ENCODE measurements at places on chromosomes 7 and 10.

- DNase-seq, result no peak
Measured at GRCh38 chr10:24136070-24136469, 72.9 kb upstream of the KIAA1217 start.

- DNase-seq, result no peak
Measured at GRCh38 chr7:5388273-5388901, 35.2 kb downstream of the TNRC18 start.

DNA sequence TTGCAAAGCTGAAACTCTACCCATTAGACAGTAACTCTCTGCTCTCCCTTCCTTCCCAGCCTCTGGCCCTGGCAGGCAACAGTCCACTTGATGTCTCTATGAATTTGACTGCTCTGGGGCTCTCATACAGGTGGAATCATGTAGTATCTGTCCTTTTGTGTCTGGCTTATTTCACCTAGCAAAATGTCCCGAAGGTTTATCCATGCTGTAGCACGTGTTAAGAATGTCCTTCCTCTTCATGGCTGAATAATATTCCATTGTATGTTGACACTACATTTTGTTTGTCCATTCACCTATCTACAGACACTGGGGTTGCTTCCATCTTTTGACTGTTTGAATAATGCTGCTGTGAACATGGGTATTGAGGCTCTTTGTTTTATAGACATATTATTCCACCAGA lies 128.9 kb downstream of the EGFR start:
- DNase-seq, result no peak

GRCh38 chr10:133401981-133402725 lies 8.2 kb downstream of the MTG1 start:
- DNase-seq, result no peak

- no peak for DNase-seq
Measured at GRCh38 chr10:895324-895723, 36.2 kb downstream of the LARP4B start.

GRCh38 chr7:33452805-33453502 lies 323.6 kb downstream of the BBS9 start:
- DNase-seq, result no peak

DNA sequence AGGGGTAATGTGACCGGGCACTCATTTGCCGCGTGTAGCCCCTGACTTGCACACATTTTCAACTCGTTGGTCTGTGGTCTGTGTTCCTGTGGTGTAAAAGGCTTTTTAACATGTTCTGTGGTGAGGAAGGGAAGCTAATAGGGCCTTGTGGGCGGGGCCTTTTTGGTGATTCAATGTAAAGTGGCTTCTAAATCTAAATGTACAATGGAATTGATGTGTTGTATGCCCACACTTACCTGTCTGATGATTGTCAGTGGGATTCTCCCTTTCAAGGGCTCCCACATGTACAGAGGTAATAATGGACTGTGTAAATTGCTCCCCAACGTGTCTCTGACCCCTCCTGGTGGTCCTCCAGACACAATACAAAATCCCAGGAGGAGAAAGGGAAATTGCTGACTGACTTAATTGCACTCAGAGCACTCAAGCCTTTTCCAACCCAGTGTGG lies 43.1 kb upstream of the GATAD1 start:
- no peak for DNase-seq

- no peak for DNase-seq
Measured at GRCh38 chr7:37942934-37943610, 22.6 kb downstream of the EPDR1 start.

DNA sequence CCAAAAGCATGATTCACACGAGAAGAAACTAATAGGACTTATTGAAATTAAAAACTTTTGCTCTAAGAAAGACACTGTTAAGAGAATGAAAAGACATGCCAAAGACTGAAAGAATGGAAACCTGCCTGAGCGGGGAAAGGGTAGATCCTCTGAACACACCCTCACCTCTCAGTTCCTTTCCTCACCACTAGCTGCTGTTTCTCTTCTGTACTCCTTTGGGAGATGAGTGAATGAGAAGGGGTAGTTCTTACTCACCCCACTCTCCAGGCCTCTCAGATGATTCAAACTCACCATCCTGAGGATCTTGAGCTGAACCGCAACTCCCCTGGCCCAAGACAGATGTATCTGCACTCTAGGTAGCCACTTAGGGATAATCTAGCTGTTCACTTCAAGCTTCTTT lies 41.9 kb downstream of the IQUB start:
- DNase-seq, result no peak

DNA sequence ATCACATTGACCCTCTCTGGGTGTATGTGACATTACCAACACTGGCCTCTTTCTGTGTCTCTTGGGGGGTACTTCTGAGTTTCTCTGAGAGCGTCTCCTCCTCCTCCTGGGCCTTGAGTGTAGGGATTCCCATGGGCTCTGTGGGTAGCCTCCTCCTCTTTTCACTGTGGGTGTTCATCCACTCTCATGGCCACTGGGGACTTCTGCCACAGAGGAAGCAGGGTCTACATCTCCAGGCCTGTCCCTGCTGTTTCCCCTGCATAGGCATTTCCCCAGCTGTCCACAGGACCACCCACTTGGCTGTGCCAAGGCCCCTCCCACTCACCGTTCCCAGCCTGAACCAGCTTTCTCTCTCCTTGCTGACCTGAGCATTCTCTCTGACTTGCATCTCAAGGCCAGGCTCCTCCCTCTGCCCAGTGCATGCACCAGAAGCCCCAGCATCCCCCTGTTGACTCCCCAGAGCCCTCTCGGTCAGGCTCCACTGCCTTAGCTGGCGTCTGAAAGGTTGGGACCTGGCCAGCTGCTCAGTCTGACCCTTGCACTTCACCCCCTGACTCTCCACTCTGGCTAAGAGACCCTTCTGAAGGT lies 487.6 kb downstream of the GLRX3 start:
- no peak for DNase-seq

DNA sequence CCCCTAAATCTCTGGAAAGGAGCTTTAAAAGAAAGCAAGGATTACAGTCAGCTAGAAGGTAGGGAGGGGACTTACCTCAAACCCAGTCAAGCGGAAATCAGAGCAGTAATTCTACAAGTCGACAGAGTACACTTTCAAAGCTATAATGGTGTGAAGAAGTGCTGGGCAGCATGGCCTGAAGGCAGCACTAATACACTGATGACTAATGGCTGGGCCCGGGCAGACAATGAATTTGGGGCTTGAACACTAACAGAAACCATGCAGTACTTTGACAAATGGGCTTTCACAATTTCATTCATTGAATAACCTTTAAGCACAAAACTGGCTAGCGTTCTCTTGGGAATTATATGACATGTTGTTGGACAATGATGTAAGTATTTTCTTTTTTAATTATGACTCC lies 4.7 kb downstream of the GLI3 start:
- DNase-seq, result no peak

GRCh38 chr10:69884686-69885085 lies 83.0 kb downstream of the COL13A1 start:
- DNase-seq, result no peak

- DNase-seq, result peak; percentile 25
Measured at GRCh38 chr7:36440880-36441279, 51.2 kb downstream of the ANLN start.

DNA sequence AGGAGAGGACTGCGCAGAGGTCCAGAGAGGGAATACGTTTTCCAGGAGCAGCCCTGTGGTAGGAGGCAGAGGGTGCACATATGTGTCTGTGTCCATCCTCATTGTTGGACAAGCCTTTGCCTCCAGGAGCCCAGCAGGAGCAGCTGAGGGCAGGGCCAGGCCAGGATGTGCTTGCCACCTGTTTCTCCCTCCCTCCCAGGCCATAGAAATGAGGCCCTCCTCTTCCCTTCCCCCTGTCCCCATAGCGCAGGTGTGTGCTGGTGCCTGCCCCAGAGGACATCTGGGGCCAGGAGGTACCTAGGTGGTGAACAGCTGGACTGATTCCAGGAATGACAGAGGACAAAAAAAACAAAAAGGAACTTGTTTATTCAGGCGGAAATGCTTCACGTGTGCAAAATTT lies 10.5 kb upstream of the CXCL12 start:
- DNase-seq, result peak; percentile 29

GRCh38 chr10:62057359-62057758 lies 155.9 kb downstream of the ARID5B start:
- no peak for DNase-seq

- DNase-seq, result no peak
Measured at GRCh38 chr10:121187391-121187790, 336.2 kb downstream of the WDR11 start.

- DNase-seq, result no peak
Measured at GRCh38 chr7:98066934-98067507, 39.6 kb upstream of the LMTK2 start.

- no peak for DNase-seq
Measured at GRCh38 chr10:111209692-111210091, 132.9 kb downstream of the ADRA2A start.

DNA sequence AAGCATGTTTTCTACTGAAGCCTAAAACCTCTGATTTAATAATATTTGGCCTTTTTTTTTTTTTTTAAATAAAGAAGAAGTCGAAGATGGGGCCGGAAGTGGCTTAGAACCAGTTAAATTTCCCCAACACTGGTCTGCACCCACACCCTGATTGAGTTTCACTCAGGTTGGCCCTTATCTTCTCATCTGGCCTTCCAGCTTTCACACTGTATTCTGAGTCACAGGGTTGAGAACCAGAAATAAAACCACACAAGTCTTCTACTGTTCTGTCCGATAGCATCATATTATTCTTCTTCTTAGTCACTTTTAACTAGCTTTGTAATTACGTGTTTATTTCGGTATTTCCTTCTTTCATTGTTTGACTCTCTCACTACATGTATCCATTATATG lies 9.9 kb downstream of the ZNF365 start:
- no peak for DNase-seq

DNA sequence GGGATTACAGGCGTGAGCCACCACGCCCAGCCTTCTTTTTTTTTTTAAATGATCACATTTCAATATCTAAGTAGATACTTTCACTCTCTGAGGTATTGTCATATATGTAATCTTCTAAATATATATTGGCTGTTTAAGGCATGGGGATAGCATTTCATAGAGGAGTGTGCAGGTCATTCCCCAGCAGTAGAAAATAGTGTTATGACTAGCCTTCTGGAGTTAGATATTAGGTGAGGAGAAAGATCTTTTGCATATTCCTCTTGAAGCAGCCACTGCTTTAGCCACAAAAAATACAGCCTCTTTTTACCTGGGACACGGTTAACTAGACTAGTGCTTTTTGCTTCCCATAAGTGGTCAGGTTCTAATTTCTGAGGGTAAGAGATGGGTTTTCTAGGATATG lies 28.9 kb downstream of the ADD3 start:
- no peak for DNase-seq

DNA sequence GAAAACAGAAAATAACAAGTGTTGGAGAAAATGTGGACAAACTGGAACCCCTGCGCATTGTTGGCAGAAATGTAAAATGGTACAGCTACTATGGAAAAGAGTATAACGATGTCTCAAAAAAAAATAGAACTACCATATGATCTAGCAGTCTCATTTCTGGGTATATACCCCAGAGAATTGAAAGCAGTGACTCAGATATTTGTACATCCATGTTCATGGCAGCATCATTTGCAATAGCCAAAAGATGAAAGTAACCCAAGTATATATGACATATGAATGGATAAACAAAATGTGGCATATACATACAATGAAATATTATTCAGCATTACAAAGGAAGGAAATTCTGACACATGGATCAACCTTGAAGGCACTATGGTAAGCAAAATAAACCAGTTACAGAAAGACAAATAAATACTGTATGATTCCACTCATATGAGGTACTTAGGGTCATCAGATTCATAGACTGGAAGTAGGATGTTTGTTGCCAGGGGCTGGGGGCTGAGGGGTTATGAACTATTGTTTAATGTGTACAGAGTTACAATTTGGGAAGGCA lies 4.9 kb downstream of the NRCAM start:
- DNase-seq, result no peak

- DNase-seq, result no peak
Measured at GRCh38 chr7:42345478-42346299, 108.7 kb upstream of the GLI3 start.

GRCh38 chr7:29139796-29140195 lies 6.5 kb downstream of the CPVL start:
- DNase-seq, result no peak

GRCh38 chr10:102312683-102313082 lies 67.4 kb downstream of the GBF1 start:
- DNase-seq, result no peak

DNA sequence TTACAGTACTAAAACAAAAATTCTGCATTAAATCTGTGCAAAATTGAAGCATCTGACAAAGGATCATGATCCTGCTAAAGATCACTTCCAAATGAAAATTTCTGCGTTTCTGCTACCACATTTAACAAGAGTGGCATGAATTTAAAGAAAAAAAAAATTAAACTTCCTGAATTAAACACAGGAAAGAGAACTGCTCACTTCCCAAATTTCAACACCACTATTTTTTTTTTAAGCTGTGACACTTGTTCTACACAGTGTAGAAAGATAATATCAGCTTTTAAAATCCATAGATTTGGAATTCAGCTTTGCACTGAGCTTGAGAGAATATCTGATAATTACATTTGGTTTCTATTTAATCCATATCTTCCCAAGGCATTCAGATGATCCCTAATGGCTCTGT lies 73.6 kb downstream of the EPC1 start:
- DNase-seq, result no peak

DNA sequence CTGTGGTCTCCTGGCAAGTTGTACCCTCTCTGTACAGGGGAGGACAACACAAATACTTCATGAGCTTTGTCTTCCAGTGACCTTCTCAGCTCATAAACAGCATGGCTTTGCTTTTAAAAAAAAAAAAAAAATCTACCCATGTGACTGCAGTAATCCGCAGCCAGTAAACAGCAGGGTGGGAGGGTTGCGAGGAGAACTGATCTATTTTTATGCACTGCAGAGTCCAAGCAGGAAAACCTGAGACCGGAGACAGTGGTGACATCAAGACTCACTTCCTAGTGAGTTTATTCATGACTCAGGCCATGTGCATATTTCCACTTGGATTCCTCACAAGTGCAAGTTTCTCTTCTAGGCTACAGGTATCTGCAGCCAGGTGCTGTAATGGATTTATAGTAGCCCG lies 127.9 kb downstream of the NRF1 start:
- DNase-seq, result no peak

- DNase-seq, result no peak
Measured at GRCh38 chr10:78783753-78784152, 285.0 kb upstream of the ZMIZ1 start.

DNA sequence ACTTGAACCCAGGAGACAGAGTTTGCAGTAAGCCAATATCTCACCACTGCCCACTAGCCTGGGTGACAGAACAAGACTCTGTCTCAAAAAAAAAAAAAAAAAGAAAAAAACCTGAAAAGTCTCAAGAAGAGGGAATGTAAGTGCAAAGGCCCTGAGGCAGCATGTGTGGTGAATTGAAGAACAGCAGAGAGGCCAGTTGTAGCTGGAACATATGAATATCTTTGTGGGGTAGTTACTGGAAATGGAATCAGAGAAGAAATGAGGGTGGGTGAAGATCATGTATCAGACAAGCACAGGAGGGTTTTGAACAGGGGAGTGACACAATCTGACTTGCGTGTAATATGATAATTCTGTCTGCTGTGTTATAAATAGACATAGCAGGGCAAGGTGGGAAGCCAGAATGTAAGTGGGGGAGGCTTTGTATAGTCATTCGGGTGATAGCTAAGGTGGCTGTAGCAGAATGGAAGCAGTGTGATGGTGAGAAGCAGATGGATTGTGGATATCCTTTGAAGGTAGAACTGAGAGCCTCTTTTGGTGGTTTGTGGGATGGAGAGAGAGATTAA lies 45.3 kb upstream of the ITGA8 start:
- DNase-seq, result no peak

- no peak for DNase-seq
Measured at GRCh38 chr10:71209731-71210541, 2.4 kb upstream of the UNC5B start.

GRCh38 chr10:76738991-76739390 lies 898.6 kb downstream of the KCNMA1 start:
- DNase-seq, result no peak
